T-cell (primary cell): ENCODE measurements at places on chromosomes 4 and X.

GRCh38 chrX:150475461-150475860, 93.0 kb upstream of the MTM1 start:
- no peak for DNase-seq

DNA sequence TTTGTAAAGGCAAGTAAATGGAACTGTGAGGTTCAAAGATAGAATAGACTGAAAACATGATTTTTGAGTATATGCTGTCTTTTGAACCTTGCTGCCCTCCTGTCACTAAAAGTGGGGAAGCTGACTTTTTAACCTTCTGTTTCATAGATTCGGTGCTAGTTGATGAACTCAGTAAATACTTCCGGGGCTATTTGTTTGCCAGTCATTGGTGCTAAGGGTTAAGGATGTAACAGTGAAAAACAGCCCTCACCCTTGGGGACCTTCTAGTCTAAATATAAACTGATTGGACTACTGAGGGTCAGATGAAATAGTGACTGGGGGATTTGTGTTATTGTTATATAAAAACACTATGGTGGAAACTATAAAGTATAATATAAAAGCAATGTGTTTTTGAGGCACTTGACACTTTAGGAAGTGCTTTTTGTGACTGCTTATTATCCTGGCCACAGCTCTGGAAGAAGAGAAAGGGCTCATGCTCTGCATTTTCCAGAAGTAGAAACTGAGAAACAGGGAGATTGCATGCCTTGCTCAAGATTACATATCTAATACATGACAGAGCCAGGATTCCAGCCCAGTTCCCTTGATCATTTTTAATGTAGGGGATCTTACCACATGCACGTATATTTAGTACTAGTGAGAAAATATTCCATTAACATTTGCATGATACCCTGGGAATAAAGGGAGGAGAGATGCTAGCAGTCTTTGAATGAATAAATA, 3.9 kb downstream of the BST1 start:
- no peak for DNase-seq

DNA sequence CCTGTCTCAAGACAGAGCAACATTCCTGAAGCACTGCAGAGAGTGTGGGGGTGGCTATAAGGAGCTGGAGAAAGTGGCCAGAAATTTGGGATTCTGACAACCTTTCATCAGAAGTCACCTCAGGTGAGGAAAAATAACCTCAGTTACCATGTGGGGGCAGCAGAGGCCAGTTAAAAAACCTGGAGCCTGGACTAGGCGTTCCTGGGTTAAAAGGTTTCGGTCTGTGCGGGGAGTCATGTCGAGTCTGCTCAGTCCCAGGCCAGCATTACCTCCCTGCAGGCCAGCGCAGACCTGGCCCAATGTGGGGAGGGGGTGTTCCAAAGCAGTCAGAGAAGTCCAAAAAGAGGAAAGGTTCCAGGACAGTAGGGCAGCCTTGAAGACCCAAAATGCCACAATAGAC, 10.9 kb upstream of the NALF2 start:
- DNase-seq = no peak

- DNase-seq = no peak
Observed at GRCh38 chr4:92618968-92619367, 315.2 kb downstream of the GRID2 start.

DNA sequence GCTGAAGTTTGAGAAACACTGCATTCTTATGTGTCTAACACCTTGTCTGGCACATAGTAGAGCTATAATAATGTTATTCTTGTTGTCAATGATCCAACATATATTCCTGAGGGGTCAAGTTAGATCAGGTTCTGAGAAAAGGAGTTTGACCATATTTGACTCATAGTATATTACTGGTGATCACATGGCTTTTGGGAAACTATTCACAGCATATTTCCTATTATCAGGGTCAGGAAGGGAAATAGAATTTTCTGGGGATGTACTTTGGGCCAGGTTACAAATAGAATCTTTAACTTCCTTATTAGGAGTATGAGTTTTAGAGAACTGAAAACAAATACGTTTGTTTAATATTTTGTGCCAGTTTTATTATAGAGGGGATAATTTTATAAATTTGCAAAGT, 11.6 kb downstream of the IL15 start:
- DNase-seq = no peak

GRCh38 chr4:167842487-167842886, 249.8 kb upstream of the ANXA10 start:
- no peak for DNase-seq

- no peak for DNase-seq
Observed at GRCh38 chrX:140501940-140502468, 2.9 kb downstream of the SOX3 start.

DNA sequence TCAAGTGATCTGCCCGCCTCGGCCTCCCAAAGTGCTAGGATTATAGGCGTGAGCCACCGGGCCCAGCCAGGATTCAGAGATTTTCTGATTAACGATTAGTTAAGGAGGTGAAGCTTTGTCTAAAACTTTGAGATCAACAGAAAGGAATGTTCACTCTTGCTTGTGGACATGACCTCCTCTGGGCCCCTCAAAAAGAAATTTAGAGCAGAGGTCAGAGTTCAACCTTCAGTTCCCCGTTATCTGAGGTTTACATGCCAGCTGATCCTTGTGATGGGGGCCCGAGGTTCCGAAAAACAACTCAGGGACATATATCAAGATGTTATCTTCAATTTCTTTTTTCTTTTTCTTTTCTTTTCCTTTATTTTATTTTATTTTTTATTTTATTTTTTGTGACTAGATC, 54.6 kb downstream of the DDX3X start:
- DNase-seq = no peak

- no peak for DNase-seq
Observed at GRCh38 chr4:3330707-3331106, 37.9 kb downstream of the RGS12 start.

DNA sequence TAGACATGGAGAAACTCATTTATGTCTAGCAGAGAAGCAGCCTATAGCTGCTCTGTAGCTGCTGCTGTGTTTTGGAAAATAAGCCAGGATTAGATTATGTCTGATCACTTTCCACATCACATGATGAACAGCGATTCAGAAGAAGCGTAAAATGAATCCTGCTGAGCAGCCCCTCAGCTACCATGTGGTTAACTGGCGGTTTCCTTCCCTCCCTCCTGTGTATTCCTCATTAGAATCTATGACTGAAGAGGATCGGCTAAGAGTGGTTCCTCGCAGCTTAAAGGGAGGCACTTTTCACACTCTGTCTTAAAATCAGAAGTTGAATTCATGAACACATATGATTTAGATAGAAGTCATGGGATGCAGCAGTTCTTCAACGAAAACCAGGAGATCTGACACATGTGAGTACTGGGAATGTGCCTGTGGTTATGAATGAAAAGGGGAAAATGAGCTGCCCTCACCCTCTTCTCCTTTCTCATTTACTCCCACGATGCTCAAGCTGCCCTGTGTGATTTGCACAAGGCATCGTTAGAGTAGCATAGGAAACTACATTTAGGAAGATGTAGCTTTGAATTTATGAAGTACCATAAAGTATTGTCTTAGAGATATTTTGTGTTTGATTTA, at the start of gene PPEF1:
Gene PPEF1, plus strand, starts transcription at position 220 of the 624 bp plus-strand sequence. Its CDS starts 136 bp downstream, at position 356.
- no peak for DNase-seq

GRCh38 chrX:129523079-129523911, at the start of gene SMARCA1:
SMARCA1 (minus strand) TSS chrX:129523490; CDS start chrX:129523370, 120 bp downstream.
- DNase-seq = no peak

DNA sequence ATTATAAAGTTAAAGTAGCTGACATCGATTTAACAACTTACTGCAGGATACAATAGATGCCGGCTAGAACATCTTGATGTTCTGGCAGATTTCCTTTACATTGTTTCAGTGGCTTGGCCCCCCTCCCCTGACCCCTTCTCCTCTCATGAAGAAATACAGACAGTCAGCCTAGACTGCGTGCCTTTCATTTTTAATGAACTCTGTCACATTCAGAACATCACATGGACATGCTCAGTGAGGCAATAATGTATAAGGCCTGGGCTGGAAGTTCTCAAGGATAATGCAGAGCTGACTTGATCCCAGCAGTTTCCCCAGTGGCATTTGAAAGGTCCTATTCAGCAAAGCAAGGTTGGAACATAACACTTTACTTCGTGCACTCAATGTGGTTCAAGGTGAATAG, 239.2 kb downstream of the ANK2 start:
- no peak for DNase-seq

GRCh38 chr4:97786306-97786920, 356.9 kb downstream of the STPG2 start:
- DNase-seq = no peak

DNA sequence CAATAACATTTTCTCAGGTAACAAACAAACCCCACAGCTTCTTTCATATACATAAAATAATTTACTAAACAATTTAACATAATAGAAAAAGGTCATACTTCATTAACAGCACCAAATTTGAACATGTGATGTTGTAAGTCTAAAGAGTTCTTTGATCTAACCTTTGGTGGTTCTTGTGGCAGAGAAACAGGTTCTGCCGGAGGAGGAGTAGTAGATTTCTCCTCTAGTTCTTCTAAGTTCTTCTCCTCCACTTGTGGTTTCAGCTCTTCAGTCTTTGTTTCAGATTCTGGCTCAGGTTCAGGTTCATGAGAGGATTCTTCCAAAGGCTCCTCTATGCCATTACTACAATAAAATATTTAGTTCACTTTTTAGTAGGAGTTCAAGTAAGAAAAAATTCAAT, 18.3 kb downstream of the G3BP2 start:
- DNase-seq = peak; percentile 18

- no peak for DNase-seq
Observed at GRCh38 chrX:45208121-45208856, 7.6 kb upstream of the DIPK2B start.

DNA sequence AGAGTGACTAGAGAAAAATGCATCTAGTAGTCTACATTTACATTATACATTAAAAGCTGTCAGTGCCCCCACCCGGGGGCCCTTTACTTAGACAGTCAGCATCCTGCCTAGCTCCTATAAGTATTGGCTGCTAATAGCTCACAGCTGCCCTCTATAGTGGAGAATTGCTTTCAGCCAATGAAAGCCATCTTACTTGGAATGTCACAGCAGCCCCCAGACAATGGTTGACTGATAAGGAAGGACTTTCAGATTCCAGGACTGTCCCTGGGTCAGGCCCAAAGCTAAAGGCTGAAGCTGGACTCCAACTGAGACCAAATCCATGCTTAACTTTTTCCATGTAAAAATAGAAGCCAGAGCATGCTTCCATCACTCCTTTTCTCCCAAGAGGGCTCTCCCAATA, 196.9 kb downstream of the ANKRD50 start:
- DNase-seq = no peak
